ENCODE measurements at places on chromosomes 6 and 20.

DNA sequence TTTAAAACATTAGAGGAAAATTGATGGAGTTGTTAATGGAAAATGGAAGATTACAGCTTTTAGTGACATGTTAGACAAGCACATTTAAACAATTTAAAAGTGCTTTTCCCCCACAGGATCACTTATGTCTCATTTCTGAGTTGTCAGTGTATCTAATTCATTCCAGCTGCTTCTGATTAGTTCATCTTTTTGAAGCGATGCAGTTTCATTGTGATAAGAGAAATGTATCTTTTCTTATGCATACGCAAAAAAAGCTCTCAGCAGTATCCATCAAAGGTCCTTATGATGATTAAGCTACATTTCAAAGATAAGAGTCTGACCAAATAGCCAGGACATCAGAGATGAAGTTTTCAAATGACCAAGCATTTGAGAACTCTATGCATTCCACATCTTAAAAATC, 572.6 kb upstream of the SYNCRIP start:
- no peak for DNase-seq

DNA sequence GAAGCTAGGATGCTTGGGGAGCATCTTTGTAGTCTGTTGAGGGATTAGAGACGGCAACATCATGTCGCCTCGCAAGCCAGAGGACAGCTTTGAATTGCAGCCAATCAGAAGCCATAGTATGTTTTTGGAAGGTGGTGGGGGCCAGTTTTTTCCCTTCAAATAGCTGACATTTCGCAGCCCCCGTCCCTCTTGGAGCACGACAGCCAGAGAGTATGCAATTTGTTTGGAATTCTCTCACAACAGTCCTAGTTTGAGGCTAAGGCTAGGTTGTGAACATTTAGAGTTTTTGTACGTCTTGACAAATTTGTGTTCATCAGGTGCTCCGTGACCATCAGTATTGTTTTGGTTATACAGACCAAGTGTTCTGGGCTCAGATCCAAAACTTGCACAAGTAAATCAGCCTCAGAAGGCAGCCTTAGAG, 83.3 kb downstream of the PLCB1 start:
- no peak for DNase-seq

DNA sequence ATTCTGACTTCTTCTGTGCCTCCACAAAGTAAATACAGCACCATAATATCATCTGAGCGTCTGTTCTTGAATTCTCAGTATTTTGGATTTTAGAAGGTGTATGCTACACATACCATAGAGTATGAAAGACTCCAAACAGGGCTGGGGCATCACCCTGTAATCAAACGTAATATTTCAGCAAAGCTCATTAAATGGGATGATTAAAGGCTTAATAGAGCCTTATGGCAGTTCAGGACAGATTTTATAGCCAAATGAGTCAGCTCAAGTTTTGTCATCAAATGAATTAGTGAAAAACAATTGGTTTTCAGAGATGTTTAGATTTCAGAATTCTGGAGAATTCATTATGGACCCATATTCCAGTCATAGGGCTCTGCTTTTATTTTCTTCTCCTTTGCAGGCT, 68.9 kb downstream of the TULP4 start:
- no peak for DNase-seq

DNA sequence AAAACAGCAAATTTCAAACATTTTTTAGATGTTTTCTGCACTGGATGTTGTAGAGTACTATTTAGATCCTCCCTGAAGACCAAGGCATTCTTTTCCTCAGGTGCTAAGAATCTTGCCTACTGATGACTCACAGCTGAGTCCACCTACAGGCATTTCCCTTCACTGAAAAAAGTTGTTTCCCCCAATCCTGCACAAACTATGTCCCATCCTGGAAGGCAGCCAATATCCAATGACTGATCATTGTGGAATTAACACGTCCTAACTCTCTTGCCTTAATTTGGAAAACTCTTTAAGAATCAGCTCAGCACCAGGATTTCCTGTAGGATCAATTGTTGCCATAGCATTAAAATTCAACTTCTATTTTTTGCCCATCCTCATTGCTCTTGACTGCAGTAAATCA, 268.4 kb upstream of the IRAK1BP1 start:
- DNase-seq = no peak

GRCh38 chr6:53055873-53056272, 9.3 kb upstream of the FBXO9 start:
- no peak for DNase-seq

GRCh38 chr20:63519668-63520503, 679 bp upstream of the PPDPF start:
- DNase-seq = no peak

- no peak for DNase-seq
These were observed 97.7 kb downstream of the SYCP2 start for GRCh38 chr20:59835448-59836395.

GRCh38 chr6:108556866-108557493, 3.7 kb upstream of the FOXO3 start:
- no peak for DNase-seq

GRCh38 chr20:40497899-40498691, 190.9 kb downstream of the MAFB start:
- DNase-seq = no peak

- no peak for DNase-seq
These were observed 14.8 kb downstream of the KIAA1755 start for GRCh38 chr20:38245753-38246152.
